WTC11 (cell line): ENCODE measurements at places on chromosomes 13 and 19. TPM values are rescaled to one million over a fixed set of nuclear protein-coding genes. Genes with fewer than 3 reads are reported as not detected.

HIPK4 gene
- 0.21 to 0.31 TPM (median 0.25 TPM) in 3 replicates for total RNA-seq

NAPSA gene
- total RNA-seq = 2.4 to 3.1 TPM (median 2.7 TPM) in 3 replicates

HAUS8 gene
- 27.9 to 29.9 TPM (median 29.7 TPM) in 3 replicates for total RNA-seq

IGFL2 gene
- total RNA-seq = not detected in 3 replicates

HSPB6 gene
- 1.4 to 2.5 TPM (median 1.7 TPM) in 3 replicates for total RNA-seq

HNRNPA1L2 gene
- total RNA-seq = 8.0 to 9.5 TPM (median 8.5 TPM) in 3 replicates

KRTDAP gene
- 1.3 to 3.2 TPM (median 1.7 TPM) in 3 replicates for total RNA-seq

ZNF90 gene
- 112 to 114 TPM (median 114 TPM) in 3 replicates for total RNA-seq

CHST8 gene
- 22.8 to 33.5 TPM (median 23.8 TPM) in 3 replicates for total RNA-seq

KCTD4 gene
- total RNA-seq = not detected in 3 replicates

DPF1 gene
- 5.2 to 6.8 TPM (median 5.9 TPM) in 3 replicates for total RNA-seq

FPR1 gene
- 0.72 TPM in 1 of 3 replicates, not detected in the others for total RNA-seq

OR1I1 gene
- total RNA-seq = not detected in 3 replicates
